Heart left ventricle (tissue), 16 donors: ENCODE measurements at places on chromosomes 3 and 15. TPM values are rescaled to one million over a fixed set of nuclear protein-coding genes. Genes with fewer than 3 reads are reported as not detected.

GRCh38 chr3:68483601-68484000 is 448.7 kb downstream of the TAFA4 start:
- no peak for DNase-seq

DNA sequence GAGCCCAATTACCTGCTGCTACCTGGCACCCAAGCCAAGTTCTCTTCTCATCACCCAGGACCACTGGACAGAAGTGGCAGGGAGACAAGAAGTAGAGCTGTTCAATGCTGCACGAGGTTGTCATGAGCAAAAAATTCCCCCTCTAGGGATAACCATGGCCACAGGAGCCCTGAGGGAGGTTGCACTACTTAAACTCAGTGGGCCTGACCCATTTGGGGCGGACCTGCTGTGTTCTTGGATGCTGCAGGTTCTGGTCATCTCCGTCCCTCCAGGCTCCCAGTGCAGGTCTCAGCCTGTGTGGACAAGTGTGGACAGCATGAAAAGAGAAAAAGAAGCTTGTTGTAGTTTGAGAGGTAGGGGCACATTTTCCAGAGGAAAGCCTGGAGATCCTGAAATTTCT is 26.1 kb upstream of the MANF start:
- DNase-seq = no peak

DNA sequence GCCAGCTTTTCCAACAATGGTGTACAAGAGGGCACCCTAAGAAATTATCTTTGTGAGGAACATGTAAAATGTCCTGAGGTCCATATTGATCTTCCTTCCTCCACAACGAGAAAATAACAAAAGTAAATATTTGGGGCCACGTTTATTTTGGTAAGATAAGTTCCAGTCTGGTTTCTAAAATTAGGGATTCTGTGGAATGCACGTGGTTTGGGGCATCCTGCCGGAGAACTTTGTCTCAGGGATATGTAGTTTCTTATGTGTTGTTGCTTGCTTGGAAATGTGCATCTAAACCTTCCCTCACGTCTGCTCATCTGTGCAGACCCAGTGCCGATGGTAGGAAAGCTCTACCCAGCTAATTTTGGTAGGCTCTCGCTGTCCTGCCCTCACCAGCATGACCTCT is 62.8 kb downstream of the CTDSPL start:
- no peak for DNase-seq

GRCh38 chr3:186955898-186956696 is 25.8 kb downstream of the ST6GAL1 start:
- no peak for DNase-seq

GRCh38 chr3:139671863-139672646 is 5.7 kb downstream of the NMNAT3 start:
- no peak for DNase-seq

GRCh38 chr3:12303534-12303933 is 14.7 kb downstream of the PPARG start:
- no peak for DNase-seq

- DNase-seq = no peak
Measured at GRCh38 chr3:1235526-1236120, 142.8 kb downstream of the CNTN6 start.

GRCh38 chr15:101233651-101234280 is 18.1 kb downstream of the CHSY1 start:
- DNase-seq = no peak

DNA sequence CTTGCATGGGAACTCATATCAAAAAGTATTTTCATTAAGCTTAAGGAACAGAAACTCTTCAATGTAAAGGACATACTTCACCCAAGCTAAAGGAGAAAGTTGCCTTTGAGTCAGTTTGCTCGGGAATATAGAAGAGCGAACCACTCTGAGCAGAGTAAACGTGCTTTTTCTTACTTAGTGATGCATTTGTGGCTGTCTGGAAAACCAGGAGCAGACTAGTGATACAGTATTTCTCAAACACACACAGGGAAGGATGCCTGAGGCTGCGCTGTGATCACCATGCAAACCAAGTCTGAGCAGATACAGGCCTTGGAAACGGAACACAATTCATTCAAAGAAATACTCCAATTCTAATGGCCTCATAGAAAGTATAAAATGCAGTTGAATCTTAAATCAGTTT is 121.0 kb upstream of the CDIN1 start:
- no peak for DNase-seq

- DNase-seq = no peak
Measured at GRCh38 chr3:66860771-66861170, 137.3 kb upstream of the KBTBD8 start.

DNA sequence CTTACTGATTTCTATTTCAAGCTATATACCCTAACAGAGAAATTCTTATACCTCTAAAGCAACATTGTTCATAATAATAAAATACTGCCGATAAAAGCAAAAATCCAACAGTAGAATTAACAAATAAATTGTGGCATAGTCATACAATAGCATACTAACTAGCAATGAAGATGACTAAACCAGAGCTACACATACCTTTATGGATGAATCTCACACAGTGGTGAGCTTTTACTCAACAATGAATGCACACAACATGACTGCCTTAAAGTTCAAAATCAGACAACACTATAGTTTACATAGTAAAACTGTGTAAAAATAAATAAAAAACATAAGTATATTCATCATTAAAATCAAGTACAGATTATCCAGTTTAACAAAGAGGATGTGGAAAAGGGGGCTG is 99.1 kb downstream of the NR1I2 start:
- no peak for DNase-seq

GRCh38 chr15:80626643-80627120 is 68.4 kb upstream of the ABHD17C start:
- no peak for DNase-seq

DNA sequence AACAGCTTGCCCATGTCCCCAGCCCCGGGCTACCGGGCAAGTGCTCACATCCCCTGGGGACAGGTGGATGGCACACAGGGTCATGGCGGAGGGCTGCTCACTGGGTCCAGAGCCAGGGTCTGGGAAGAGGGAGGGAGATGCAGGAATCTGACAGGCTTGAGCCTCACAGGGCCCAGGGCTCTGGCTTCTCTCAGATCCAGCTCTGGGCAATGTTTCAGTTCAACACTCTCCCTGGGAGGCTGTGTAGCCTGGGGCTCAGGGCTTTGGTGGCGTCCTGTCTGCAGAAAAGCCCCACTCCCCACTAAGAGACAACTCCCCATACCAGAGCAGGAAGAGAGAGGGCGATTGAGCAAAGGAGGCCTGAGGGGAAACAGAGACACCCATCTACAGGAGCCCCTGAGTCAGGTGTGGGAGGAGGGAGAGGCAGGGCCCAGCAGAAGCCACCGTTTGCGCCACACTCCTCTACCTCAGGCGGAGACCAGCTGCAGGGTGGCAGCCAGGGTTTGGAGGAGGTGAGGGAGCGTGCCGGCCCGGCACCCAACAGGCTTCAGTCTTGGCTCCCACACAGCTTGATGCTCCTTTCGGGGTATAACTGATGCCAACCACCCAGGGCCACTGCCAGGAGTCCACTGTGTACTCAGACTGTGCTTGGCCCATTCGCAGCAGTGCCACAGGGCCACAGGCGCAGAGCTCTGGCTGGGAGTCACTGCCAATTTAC is 16.8 kb upstream of the SRP14 start:
- peak; percentile 65 for DNase-seq

DNA sequence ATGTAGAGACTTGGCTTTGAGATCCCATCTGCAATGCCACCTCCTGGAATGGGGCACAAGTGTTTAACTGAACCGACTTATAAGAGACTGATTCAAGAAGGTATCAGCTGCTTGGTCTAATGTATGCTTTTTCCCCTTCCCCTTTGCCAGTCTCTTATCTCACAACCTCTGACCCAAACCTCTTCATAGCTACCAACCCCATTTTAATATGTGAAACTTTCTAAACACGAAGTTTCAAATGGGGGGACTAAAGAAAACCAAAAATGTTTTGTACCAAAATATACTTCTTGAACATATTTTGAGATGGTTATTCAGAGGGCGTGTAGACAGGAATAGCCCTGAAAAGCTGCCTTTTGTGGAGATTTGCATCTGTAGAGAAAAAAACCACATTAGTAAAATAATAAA is 73.1 kb downstream of the OXSM start:
- no peak for DNase-seq

GRCh38 chr3:61715886-61716527 is 154.6 kb downstream of the PTPRG start:
- no peak for DNase-seq

Gene ADPGK
- 31.7 TPM for total RNA-seq

Gene FEZF2
- total RNA-seq = not detected

Gene LRRC31
- not detected for total RNA-seq

Gene TGM5
- 1.2 TPM for total RNA-seq

Gene CLDN16
- total RNA-seq = not detected
